ENCODE measurements at places on chromosomes 1 and 21.

DNA sequence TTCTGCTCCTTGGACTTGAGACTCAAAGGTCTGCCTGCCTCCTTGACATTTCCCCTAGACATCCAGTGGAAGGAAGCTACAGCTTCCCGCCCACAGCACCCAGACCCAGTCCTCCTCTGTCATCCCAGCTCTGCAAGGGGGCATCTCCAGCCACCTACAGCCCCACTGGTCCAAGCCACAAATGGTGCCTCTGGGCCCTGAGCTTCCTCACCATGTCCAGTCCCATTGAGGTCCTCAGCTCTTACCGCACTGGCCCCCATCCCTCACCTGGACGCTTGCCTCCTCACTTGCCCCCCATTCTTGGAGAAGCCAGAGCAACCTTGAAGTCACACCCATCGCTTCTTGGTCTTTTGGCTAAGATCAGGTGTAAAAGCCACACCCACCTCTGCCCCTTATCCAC, 13.2 kb downstream of the PODN start:
- no peak for DNase-seq

DNA sequence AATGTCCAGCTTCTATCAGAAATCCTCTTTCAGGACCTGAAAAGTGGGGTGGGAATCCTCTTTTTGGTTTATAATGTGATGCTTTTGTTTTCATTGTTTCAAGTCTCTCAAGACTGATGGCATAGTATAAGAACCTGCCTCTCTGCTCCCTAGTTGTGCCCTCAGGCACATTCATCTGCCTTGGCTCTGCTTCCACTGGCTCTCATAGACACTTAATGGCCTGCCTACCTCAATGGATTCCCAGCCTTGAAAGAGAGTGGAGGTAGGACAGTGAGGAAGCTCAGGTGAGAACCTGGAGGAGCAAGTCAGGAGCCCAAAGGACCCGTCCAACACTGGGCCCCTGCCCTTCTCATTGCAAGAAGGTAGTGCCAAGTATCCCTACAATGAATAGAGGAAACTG, 4.8 kb downstream of the TTLL7 start:
- no peak for DNase-seq

GRCh38 chr1:219066098-219066497, 107.6 kb upstream of the LYPLAL1 start:
- no peak for DNase-seq

DNA sequence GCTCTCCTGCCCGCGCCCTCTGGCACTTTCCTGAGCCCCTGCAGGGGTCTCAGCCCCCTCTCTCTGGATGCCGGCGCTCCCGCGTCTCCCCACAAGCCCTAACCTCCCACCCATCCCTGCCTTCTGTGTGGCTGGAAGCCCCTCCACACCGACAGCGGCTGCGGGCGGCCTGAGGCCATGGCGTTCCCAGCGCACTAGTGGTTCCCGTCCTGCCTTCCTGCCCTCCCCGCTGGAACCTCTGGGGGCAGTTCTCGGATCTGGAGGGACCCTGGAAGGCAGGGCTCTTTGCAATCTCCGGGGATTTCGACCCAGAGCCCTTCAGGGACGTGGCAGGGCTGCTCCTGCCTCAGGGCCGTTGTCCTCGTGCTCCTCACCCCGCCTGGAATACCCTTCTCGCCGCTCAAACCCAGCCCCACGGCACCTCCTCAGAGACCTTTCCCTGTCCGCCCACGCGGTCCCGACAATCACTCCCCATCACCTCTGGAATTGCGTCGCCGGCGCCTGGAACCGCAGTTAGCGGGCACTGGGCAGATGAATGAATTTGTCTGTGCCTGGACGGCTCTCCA, 493 bp upstream of the ESPN start:
- no peak for DNase-seq

- DNase-seq, result no peak
Measured at GRCh38 chr1:80375662-80376061, 1369.1 kb upstream of the ADGRL4 start.

GRCh38 chr1:154857022-154857421, 13.1 kb downstream of the KCNN3 start:
- DNase-seq, result no peak

DNA sequence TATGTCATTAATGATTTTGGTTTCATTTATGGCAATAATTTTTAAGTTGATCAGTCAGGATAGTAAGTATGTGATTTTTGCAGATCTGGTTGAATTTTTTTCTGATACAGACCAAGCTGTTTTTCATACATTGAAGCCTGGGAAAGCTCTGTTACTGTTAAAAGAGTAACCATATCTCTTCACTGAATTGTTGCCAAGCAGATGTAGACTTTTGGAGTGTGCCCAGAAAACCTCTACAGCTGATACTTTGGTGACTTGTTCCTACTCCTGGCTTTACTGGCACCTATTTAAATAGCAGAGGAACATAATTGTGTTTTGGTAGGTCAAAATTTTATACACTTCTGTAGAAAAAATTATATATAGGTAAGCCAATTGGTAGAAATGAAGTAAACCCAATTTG, 49.4 kb downstream of the NFIA start:
- no peak for DNase-seq

DNA sequence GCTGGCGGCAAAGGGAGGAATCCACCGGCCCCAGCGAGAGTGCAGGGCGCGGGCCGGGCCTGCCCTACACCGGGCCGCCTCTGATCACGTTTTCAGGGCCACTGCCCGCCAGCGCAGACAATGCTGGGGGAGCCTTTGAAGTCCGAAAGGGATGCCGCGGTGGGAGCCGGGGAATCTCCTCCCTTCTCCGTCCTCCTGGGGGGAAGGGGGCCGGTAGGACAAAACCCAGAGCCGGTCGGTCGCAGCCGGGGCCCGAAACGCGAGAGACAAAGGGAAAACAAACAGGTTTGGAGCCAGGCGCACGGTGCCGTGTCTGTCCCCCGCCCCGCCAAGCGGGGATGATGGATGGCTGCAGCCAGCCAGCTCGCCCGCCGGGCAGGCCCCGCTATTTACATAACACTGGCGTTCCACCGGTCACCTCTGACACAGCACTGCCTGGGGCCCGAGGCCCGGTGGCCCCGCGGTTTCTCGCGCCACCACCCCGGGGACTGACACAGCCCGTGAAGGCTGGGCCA, 92.0 kb downstream of the CASZ1 start:
- no peak for DNase-seq

DNA sequence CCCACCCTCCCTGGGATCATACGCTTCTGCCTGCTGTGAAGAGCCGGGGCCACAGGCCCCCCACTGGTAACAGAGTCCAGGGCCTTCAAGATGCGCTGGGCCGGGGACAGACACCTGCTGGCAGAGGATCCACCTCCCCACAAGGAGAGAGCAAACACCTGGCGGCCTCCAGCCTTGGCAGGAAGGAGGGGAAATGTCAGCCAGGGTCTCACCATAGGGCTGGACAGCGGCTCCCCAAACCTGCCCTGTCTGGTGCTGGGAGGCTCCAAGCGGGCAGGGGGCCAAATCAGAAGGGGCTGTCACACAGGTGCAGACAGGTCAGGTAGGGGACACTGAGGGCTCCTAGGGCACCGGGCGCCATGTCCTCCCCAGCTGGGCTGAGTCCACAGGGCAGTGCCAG, 58.9 kb downstream of the KCNAB2 start:
- no peak for DNase-seq

DNA sequence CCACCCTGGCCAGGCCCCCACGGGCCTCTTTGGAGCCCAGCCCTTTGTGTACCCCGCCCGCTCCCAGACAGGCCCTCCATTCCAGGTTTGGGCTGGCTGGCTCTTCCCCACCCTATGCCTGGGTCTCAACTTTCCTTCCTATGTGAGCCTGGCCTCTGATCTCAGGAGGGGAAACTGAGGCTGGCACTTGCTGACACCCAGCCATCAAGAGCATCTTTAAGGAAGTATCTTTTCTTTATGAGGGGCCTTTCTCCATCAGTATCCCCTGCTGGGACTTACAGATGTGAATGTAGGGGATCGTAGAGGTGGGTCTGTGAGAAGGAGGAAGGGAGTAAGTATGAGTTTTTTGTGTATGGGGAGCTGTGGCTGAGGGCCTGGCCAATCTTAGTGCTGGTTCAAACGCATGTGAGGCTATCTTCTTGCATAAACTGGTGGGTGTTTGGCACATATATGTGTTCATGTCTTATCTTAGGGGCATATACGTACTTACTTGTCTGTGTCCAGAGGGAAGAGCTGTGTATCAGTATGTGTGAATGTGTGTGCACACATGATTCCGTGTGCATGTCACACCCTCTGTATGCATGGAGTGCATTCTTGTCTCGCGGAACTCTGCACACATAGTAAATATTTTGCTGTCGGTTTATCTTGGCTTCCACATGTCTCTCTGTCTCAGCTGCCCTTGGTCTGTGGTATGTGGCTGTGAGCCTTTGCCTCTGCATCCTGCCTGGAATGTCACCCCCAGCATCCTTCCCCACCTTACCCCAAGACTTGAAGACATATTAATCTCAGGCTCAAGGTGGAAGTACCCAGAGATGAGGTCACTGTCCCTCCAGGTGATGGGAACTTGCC, 5.4 kb downstream of the NECTIN4 start:
- DNase-seq, result no peak

DNA sequence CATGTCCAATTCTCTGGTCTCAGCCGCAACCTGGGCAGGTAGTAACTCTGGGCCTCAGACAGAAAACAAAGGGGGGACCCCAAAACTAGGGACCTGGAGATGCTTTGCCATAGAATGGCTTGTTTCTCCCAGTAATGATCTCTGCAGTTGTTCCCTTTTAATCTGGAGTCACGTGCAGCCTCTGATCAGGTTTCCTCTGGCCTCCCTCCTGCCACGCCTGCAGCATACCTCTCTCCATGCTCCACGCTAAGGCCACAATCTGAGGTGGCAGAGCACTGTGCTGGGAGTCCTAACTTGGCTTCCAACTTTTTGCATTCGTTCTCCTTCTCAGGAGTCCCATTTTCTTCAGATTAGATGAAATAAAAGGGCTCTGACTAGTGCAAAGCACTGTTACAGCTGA, 1.9 kb downstream of the PABPC4 start:
- no peak for DNase-seq

- DNase-seq, result no peak
Measured at GRCh38 chr1:201376464-201377374, 761 bp downstream of the TNNT2 start.

DNA sequence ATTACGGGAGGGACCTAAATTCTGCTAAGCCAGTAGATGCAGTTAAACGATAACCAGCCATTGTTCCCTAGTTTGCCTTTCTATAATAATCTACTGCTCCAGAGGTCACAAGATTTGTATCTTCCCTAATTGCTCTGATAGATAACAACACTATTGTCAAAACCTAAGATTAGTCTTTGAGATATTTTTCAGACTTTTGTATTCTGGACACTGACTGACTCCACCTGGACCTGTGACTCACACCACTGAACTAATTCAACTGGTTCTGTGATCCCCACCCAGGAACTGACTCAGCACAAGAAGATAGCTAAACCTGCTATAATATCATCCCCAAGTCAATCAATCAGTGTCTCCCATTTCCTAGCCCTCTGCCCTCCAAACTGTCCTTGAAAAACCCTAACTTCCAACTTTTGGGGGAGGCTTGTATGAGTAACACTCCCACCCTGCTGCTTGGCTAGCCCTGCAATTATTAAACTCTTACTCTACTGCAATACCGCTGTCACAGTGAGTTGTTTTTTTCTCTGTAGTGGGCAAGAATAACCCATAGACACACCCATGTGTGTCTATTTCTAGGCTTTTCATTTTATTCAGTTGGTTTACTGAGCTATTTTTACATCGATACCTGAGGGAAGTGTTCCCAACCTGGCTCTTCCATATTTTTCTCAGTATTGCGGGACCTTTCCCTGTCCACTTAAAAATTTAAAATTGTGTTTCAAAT, 11.2 kb downstream of the KIFAP3 start:
- DNase-seq, result no peak

GRCh38 chr1:152884966-152885624, 7.0 kb downstream of the SMCP start:
- DNase-seq, result no peak

DNA sequence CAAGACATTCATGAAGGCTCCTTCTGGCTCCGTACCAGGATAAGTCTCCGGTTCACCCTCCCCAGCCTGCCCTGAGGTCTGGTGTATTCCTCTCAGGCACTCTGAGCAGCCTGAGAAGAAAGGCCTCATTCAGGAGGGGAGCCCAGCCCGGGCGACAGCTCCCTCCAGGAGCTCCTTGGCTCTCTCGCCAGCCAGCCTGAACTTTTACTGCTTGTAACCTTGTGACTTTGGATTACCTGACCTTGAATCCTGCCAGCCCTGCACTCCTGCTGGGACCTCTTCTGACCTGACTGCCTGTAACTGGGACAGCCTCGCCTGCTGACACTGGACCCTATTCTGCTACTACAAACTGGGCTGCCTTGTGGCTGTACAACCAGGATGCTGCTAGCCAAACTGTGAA, 65.8 kb downstream of the CD34 start:
- no peak for DNase-seq

DNA sequence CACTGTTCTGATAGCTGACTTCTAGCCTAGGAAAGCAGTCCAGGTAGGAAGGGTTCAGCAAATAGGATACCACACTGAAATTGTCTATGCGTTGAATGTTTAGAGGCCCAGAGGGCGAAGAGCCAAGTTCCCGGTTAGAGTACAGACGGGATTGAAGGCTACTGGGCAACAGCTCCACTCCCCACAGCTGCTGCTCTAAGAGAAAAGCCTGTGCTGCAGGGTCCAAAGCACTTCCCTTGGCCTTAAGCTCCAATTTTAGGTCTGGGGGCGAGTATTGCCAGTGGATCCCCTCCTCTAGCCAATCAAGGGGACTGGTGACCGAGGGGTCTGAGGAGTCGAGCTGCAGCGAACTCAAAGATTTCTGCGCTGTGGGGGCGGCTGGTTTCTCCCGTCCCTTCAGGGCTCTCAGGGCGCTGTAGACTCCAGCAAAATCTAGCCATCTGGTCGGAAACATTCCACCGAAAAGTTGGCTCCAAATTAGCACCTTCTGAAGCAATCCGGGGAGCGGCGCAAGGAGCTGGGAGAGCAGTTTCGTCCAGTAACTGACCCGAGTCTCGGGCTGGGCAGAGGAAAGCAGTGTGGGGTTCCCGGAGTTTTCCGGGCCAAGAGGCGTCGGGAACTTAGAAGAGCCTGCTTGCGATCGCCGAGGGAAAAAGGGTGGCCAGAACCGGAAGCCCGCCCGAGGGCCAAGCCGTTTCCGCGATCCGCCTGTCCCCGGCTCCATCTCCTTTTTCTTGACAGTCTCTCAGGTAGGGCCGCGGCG, 748 bp downstream of the PPP1R15B start:
- DNase-seq, result no peak

- no peak for DNase-seq
Measured at GRCh38 chr1:66315671-66316070, 218.3 kb upstream of the SGIP1 start.

- DNase-seq, result no peak
Measured at GRCh38 chr1:7558921-7559869, 211.9 kb upstream of the VAMP3 start.

DNA sequence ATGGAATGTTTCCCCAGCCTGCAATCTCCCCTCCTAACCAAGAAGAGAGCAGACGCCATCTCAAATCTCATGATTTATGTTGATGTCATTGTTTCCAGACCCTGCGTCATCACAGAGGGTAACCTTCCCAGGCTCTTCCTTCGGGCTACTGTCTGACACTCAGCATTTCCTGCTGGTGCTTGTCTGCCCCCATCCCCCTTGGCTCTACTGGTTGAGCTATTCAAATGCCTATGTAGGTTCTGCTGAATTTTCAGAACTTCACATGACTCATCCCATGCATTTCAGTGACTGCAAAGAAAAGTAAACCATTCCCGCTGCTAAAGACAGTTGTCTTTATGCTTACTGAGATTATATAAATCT, 24.8 kb upstream of the ITPKB start:
- DNase-seq, result no peak

All from activated gamma-delta T cell (primary cell).